ENCODE measurements at places on chromosomes 2 and 18.

GRCh38 chr2:151796774-151797173 lies 31.4 kb downstream of the ARL5A start:
- DNase-seq = no peak

GRCh38 chr2:113058411-113058994 lies 495 bp upstream of the IL36RN start:
- no peak for DNase-seq

DNA sequence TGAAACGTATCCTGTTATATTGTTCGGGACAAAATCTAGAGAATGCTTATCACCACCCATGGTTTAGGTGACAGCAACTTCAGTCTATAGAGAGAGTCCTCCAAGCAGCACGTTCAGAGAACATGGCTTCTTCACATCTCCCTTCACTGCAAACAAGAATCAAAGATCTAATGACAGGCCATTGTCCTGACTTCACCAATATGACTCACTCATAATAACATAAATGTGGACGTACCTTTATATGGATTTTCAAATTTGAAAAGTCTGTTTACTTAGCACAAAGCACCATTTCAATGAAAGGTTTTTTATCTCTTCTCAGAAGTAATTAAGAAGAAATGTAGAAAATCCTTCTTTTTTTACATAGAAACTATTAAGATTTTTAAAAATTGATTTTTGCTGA lies 46.7 kb downstream of the KLF7 start:
- DNase-seq = no peak

DNA sequence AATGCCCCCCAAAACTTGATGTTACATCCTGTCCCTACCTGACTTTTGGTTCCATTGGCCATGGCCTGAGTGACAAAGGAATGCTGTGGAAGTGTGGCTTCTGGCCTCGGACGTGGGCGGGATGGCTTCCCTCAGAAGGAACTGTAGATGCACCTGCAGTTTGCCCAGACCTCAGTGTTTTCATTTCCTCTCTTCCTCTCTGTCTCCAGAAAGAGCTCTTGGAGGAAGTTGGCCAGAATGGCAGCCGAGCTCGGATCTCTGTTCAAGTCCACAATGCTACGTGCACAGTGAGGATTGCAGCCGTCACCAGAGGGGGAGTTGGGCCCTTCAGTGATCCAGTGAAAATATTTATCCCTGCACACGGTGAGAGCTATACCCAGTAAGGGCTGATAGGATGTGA lies 61.0 kb upstream of the TMEM87B start:
- DNase-seq = no peak

All from activated CD4-positive, alpha-beta T cell treated with anti-CD3 and anti-CD28 coated beads for 24 hours (primary cell).